Stimulated activated CD4-positive, alpha-beta T cell treated with anti-CD3 and anti-CD28 coated beads, Interleukin-15, amount 100 ng/mL, for 1 hour (primary cell): ENCODE measurements at places on chromosomes 4 and X.

DNA sequence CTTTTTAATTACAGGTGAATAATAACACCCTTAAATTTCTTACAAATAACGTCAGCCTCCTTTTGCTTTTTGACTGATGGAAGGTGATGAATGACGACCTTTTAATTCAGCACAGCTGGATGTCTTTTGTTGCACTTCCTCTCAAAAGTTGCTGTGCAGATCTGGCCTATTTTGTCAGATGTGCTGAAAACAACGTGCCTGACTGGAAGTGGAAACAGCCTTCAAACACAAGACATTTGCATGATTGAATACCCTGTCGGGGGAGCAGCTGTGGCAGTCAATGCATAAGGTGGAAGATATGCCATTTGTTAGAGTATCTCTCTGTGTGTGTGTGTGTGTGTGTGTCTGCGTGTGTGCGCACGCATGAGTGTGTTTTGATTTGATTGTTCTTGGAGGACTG, 579.7 kb downstream of the SPRY1 start:
- DNase-seq = no peak

DNA sequence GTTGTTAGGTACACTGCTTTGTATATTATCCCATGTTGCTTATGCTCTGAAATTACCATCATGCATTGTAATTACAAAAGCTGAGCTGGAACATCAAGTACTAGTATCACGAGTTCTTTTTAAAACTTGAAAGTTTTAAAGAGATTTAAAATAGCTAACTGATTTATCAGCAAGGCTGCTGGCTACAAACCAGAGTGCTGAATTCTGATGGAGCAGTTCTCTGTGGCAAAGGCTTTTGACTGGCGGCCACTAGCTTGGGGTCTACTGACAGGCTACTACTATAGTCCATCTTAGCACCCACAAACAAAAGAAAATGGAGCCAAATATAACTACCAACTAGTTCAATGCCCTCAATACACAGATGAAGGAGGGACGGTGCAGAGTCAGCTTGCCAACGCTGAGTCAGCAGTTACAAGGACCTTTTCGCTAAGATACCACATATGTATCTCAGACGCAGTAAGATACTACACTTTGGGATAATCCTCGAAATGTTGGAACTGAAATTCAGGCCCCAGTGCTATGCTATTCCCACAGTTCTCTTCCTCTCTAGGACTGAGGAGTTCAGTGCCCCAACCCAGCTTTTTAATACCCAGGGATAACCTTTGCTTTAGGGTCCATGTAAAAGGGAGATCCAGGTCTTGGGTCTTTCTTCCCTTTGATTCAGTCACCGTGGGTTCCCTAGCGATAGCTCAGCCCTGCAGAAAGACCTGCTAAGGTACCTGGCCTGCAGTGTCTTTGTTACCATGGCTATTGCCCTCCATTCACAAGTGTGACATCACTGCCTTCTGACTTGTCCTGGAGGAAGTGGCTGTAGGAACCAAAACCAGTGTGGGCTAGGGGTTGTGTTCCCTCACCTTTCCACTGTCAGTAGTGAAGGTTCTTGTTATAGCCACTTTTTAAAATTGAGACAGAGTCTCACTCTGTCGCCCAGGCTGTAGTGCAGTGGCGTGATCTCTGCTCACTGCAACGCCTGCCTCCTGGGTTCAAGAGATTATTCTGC, 22.8 kb downstream of the MFAP3L start:
- DNase-seq = no peak

- DNase-seq = no peak
These were observed 170.9 kb upstream of the CASK start for GRCh38 chrX:42094218-42094617.

DNA sequence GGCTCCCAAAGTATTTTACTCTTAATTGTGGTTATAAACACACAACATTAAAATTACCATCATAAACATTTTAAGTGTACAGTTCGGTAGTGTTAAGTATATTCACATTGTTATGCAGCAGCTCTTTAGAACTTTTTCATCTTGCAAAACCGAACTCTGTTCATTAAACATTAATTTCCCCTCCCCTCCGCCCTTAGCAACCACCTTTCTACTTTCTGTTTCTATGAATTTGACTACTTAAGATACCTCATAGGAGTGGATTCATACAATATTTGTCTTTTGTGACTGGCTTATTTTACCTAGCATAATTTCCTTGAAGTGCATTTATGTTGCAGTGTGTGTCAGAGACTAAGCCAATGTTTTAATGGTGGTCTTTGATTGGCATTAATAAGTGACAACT, 32.6 kb downstream of the IL13RA1 start:
- DNase-seq = no peak

DNA sequence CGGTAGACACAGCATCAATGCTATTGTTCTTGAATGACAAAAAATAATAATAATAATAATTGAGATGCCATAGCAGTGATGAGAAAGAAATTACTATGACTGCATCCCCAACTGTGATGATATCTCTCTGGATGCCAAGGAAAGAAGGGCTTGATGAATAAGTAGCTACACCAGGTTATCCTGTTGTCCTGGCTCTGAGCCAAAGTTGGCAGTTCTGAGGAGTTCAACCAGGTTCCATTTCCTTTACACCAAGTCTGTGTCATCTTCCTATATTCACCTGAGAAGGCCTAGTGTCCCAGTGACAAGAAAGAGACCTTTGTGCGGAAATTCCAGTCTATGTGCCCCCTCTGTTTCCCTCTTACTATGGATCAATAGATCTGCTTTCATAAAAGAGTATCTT, 3.4 kb upstream of the MAML3 start:
- no peak for DNase-seq

- DNase-seq = no peak
These were observed 36.7 kb downstream of the SLC9A6 start for GRCh38 chrX:136021903-136022302.

GRCh38 chr4:87540146-87541058, 11.2 kb upstream of the SPARCL1 start:
- no peak for DNase-seq

DNA sequence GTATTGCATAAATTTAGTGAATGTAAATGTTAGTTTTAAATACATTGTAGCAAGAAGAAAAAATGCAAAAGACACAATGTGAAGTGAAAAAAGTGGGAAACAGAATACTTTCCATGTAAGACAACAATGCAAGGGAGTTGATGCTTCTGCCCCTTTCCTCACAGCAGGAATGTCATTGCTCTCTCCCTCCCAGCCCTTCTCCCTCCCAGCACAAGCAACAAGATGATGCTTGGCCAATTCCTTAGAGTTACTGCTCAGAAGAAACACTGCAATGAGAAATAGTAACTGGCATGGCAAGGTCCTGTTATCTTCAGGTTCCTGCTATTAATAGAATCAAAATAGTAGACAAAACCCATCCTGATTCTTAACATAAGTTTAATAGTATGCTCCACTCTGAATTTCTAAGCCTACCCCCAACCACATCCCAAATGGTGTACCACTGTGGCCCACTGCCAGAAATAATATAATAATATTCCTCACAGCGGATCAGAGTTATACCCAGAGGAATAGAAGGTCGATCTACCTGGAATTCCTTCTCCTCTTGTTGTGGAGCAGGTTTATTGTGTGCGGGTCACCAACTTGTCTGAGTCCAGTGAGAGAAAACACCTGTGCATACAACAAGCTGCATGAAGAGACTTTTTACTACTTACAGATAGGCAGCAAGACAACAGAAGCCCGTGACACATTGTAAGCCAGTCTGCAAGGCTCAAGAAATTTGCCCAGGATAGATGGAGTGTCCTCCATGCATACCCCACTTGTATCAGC, 69.8 kb upstream of the SLC7A11 start:
- DNase-seq = no peak

GRCh38 chrX:10090319-10090718, 66.5 kb upstream of the CLCN4 start:
- no peak for DNase-seq

DNA sequence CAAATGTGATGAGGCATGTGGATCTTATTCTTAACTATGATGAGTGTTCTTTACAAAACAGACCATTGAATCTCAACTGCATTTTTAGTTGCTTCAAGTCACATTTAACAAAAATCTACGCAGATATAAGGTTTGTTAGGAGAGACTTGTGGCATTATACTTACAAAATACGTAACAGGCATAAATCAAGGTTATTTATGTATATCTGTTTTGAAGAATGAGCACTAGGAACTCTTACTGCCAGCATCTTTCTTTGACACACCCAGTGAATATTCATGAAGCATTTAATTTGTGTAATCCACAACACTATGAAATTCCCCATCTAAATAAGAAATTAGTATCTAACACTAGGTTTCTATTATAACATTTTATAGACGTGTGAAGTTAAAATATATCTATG, 186.3 kb downstream of the FAT4 start:
- DNase-seq = no peak

DNA sequence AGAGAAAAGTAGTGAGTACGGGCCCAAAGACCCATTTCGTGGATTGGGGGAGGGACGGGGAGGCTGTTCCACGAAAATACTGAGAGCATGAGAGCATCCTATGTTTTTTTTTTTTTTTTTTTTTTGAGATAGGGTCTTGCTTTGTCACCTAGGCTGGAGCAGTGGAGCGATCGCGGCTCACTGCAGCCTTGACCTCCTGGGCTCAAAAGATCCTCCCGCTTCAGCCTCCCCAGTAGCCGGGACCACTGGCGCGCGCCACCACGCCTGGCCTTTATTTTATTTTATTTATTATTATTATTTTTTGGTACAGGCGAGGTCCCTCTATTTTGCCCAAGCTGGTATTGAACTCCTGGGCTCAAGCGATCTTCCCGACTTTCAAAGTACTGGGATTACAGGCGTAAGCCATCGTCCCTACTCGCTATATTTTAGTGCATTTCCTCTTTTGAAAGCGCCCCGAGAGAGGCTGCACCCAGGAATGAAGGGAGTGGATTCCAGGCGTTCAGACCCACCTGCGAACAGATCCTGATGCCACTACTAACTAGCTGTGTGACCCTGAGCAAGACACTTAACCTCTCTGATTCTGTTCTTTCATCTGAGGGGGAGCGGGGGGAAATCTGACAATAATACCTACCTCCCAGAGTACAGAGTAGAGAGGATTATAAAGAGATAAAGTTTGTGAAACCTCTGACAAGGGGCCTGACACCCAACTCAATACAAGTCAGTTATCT, 5.4 kb upstream of the MSX1 start:
- DNase-seq = no peak

- DNase-seq = no peak
These were observed 93.3 kb downstream of the UGT8 start for GRCh38 chr4:114691865-114692264.

DNA sequence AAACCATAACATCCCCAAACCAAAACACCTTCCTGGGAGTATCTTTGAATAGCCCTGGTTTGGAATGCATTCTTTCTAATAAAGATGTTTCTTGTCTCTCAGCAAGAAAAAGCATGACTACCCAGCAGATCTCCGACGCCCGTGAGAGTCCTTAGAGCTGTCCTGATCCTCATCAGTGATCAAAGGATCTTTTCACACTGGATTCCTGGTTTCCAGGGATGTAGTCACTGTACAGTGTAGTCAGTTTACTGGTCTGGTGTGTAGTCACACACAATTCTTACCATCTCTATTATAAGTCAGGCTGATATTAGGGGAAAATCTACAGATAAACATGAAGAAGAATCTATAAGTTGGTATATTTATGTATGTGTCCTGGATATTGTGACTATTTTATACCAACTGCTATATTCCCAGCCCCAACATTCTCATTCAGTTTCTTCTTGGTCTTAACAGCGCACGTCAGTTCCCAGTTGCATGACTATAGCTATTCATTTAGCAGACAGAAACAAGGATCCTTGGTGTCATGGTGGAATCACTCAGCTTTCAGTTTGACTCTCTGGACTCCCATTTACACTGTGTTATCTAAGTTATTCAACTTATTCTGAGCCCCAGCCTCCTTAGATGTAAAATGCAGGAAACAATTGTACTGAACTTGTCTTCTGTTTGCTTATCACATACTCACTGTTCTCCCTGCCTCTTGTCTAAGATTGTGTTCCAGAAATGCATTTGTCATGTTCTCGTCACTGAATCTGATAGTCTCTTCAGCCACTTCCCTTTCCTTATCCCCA, 68.3 kb downstream of the SLIT2 start:
- DNase-seq = no peak

GRCh38 chr4:101345271-101345595, 2.1 kb downstream of the PPP3CA start:
- DNase-seq = no peak

DNA sequence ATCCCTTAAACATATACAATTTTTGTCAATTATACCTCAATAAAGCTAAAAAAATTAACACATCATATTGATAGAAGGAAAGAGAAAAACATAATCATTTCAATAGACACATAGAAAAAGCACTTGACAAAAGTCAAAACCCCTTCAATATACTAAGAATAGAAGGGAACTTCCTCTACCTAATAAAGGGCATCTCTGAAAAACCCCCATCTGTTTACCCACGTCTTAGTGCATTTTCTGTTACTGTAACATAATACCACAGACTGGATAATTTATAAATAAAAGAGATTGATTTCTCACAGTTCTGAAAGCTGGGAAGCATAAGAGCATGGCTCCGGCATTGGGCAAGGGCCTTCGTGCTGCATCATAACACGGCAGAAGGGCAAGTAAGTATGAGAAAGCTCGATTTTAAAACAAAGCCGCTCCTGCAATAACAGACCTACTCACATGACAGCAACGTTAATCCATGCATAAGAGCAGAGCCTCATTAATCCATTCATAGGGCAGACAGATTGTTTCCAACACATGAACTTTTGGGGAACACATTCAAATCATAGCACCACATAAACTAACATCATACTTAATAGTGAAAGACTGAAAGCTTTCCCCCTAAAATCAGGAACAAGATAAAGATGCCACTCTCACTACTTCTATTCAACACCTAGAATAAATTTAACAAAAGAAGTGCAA, 15.7 kb downstream of the STEEP1 start:
- no peak for DNase-seq

DNA sequence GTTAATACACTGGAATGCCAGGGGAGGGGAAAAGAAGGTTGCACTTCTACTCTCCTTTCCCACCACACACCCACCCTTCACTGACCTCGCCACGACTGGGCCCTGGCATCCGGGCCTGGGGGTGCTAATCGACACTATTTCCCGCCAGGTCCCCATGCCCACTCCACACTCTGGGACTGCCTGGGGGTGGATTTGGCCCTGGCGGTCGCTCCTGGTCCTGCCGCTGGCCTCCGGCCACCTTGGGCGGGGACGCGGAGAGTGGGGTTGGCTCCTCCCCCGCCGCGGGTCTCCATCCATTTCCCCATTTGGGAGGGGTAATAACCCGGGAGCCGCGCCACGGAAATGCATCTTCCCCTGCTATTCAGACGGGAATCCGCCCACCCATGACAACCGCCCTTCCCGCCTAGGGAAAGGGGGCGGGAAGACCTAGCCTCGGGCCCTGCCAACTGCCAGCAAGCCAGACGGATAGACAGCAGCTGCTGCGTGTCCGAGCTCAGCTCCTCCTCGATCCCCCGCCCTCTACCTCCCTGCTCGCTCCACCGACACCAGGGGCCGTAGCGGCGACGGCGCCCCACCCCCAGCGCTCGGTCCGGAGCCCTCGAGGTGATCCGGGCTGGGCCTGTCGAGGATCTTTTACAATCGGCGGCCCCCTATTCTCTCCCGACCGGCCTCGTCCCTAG, 78.1 kb downstream of the RLIM start:
- DNase-seq = peak; percentile 4
